ENCODE measurements at places on chromosomes 3 and 15.

DNA sequence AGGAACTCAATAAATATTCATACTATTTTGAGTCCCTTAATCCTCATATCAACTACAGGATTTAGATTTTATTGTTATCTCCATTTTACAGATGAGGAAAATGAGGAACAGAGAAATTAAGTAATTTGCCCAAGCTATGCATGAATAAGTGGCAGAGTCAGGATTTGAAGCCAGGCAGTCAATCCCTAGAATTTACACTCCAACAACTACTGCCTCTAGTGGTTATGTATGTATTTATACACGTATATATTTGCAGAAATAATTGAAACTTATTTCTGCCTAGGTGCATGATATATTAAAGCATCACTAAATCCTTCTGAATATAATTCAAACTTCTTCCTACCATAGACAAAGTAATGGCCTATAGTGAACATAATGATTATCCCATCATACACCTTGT is 137.4 kb downstream of the SERPINI1 start:
- no peak for DNase-seq

DNA sequence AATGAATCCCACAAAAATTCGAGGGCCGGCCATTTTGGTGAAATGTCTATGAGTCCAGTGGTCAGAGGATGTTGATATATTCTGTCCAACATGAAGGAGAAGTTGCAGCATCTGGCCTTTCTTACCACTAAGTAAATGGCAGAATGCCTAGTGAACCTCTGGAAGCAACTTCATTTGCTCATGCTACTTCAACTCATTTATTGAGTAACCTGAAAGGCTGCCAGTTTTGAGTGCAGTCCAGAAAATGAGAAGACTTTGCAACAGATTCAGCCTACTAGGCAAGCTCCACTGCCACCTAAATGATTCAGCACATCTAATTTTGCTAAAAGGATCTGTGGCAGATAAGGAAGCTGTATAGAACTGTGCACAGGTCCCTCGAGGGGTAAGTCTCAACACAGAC is 265.0 kb downstream of the OPA1 start:
- no peak for DNase-seq

DNA sequence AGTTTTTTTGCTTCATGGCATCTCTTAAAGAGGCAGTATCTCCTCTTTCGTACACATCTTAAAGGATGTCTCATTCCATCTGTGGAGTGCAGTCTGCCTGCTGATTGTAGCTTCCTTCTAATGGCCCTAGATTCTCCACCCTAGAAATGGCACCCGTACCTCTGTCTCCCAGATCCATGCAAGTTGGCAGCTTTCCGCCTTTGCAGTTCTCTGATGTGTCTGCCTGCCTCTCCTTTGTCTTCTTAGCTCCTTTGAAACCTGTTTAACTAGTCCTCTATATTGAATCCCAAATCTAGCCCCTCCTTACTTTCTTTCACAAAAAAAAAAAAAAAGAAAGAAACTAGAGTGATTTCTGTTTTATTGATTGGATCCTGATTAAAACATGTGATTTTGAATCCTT is 1025.0 kb downstream of the ZPLD1 start:
- DNase-seq: no peak

- no peak for DNase-seq
Observed at GRCh38 chr3:193132964-193133363, 108.1 kb upstream of the PLAAT1 start.

GRCh38 chr3:35322070-35322469 is 317.3 kb upstream of the ARPP21 start:
- no peak for DNase-seq

- no peak for DNase-seq
Observed at GRCh38 chr3:25662736-25663320, 1.9 kb downstream of the TOP2B start.

DNA sequence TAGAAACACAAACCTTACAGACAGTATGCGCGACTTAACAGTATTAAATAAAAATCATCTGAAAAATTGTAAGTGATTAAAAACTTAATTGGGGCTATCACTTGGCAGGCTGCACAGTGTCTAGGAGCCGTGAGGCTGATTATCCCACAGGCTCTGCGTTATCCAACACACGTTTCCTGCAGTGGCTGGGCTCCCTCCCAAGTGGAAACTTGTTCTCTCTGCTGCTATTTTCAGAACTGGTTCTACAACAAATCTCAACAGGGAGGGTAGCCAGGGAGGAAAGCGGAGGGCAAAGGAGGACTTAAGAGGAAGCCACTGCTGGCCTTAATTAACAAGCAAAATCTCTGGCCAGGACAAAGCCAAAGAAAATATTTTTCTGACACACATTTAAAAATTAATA is 555.2 kb downstream of the MAGI1 start:
- no peak for DNase-seq

DNA sequence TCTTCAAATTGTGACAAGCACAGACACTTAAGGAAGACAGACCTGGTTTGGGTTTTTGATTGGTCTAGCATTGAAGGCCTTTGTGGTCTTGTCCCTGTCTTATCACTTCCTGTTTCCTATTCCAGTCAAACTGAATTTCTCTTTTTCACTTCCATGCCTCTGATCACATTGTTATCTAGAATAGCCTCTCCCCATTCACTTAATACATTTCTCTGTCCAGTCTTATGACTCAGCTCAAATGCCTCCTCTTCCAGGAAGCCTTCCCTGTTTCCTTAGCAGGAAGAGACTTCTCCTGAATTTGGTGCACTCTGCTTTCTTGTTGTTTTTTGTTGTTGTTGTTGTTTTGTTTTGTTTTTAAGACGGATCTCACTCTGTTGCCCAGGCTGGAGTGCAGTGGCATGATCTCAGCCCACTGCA is 45.5 kb downstream of the LIMD1 start:
- no peak for DNase-seq

GRCh38 chr3:10518506-10519150 is 13.2 kb upstream of the ATP2B2 start:
- no peak for DNase-seq

- DNase-seq: no peak
Observed at GRCh38 chr3:155032918-155033317, 47.2 kb upstream of the MME start.

DNA sequence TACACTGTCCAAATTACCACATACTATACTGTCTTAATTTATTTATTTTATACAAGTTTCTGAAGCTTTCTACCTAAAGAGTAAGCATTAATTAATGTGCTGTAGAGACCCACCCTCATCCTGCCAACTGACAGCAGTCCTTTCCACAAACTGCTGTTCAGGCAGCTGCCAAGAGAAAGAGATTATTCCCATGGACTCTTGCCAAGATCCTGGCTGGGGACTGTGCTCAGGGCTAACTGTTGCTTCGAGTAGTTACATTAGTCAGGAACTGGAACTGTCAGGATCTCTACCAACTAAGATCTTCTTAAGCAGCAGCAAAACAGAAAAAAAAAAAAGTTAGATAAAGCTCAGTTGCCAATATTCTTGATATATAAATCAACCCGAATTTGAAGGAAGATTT is 398.8 kb downstream of the MECOM start:
- DNase-seq: no peak

DNA sequence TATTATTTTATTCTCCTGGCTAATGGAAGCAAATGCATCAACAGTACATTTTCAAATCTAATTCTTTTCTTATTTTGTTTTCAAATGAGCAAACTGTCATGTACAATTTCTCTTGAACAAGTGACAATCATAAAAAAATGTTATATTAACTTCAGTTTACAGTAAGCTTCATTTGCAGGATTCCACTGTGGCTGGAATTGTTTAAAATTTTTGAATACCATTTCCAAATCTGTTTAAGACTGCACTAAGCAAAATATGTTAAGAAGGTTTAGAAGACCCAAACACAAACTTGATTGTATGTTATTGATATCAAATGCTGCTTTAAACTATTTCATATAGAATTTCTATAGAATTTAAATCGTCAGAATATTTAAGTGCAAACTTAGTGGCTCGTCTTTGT is 92.8 kb downstream of the ZNF280D start:
- no peak for DNase-seq

GRCh38 chr3:5304789-5305683 is 117.5 kb downstream of the EDEM1 start:
- no peak for DNase-seq

DNA sequence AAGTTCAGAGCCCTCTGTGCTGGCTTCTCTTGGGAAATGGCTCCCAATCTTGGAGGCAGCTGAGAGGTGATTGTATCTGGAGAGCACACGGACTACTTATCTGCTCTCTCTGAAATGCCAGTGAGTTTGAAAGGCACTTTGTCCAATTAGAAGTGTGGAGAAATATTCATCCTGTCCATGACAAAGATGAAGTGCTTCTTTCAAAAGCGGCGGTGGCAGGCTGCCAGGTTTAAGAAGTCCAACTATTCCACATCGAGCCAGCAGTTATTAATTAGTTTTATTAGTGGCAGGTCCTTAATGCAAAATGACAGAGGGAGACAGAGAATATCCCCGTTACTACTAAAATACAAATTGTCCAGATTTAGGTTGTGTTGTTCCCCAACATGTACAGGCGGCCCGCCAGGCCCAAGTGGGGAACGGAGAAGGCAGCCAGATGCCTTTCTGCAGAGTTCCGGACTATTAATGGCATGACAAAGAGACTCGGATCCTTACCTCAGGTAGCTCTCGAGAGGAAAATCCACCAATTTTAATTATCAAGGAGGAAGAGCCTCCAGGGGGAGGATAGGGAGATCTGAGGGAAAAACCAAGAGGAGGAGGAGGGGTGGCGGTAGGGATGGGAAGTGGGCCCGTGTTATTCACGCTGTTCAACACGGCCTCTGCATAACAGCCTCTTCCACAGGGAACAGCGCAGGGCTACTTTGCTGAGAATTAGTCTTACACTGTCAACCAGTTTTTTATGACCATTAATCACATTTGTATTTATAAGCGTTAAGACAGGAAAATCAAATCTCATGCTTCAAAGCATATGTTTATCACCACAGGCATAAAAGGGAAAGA is 42.0 kb downstream of the RORA start:
- no peak for DNase-seq

- DNase-seq: no peak
Observed at GRCh38 chr15:27826411-27826810, 272.7 kb downstream of the OCA2 start.

GRCh38 chr3:23650371-23651140 is 155.2 kb upstream of the UBE2E1 start:
- no peak for DNase-seq

DNA sequence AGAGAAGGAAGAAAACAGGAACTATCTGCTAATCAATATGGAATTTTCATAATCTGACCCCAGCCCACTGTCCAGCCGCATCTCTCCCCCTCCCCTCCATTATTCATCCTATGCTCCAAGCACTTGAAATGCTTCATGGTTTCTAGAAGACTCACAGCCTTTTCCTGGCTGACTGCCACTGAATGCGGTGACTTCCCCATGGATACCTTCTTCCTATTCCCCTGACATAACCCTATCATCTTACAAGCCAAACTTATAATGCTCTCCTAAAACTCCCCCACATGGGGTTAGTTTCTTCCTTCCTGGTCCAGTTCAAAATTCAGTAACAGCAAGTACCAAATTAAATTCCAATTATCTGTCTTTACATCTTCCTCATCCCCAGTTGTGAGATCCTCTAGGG is 31.2 kb upstream of the PTX3 start:
- DNase-seq: no peak

DNA sequence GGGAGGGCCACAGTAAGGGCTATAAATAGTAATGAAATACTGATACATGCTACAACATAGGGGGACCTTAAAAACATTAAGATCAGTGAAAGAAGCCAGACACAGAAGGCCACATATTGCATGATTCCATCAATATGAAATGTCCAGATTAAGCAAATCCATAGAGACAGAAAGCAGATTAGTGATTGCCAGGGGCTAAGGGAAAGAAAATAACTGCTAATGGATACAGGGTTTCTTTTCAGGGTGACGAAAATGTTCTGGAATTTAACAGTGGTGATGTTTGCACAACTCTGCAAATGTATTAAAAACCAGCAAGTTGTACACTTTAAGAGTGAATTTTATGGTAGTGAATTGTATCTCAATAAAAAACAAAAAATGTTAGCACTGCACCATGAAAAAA is 37.0 kb downstream of the PIK3R4 start:
- no peak for DNase-seq

DNA sequence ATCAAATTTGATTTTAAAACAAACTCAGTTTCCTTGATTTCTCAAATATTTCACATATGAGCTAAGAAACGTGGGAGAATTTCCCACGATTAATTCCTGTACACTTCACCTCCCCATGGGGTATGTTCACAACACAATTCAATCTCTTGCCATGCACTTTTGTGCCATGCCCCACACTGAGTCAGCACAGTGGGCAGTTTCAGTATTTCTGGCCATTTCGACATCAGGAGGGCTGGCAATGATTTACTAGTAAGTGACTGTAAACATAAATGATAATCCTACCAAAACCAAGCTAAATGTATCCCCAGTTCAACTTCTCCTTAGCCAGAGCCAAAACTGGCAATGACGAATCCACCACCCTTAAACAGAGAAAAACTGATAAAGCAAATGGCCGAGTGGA is 293.6 kb downstream of the FGF12 start:
- DNase-seq: no peak

DNA sequence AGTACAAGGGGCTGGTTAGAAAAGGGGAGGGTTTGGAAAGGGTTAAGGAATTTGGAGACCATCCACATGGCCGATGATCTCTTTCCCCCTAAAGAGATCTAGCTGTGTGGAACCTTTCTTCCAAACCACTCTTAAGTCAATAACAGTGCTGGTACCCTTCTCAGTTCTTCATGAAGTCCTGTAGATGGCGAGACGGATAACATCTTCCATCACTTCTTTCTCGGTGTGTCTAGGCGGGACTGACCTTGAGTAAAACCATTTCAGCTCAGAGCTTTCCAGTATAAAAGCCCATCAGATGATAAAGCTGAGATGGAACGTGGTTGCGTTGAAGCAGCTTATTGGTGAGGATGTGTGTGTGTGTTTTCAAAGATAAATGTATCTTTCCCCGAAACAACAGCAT is 151.5 kb upstream of the BHLHE40 start:
- DNase-seq: no peak
